GM20000 (cell line): ENCODE measurements at places on chromosomes 4 and X.
A peak's percentile ranks its signal among the peaks of the same experiment; 100 is the strongest.

DNA sequence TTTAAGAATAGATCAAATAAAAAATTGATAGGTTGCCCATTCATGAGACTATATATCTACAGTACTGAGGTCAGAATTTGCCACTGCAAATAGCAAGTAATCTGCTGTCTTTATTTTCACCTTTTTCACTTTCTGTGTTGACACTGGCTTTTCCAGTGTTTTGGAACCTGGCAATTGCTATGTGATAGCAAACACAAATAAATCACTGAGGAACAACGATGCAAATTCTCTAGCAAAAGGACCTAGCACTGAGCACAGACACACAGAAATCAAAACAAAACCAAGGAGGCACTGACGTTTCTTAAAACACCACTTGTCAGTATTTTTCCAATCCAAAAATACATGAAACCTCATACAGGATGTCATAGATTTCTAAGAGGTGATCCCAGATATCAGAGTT lies 210.7 kb downstream of the DHX15 start:
- no peak for DNase-seq

DNA sequence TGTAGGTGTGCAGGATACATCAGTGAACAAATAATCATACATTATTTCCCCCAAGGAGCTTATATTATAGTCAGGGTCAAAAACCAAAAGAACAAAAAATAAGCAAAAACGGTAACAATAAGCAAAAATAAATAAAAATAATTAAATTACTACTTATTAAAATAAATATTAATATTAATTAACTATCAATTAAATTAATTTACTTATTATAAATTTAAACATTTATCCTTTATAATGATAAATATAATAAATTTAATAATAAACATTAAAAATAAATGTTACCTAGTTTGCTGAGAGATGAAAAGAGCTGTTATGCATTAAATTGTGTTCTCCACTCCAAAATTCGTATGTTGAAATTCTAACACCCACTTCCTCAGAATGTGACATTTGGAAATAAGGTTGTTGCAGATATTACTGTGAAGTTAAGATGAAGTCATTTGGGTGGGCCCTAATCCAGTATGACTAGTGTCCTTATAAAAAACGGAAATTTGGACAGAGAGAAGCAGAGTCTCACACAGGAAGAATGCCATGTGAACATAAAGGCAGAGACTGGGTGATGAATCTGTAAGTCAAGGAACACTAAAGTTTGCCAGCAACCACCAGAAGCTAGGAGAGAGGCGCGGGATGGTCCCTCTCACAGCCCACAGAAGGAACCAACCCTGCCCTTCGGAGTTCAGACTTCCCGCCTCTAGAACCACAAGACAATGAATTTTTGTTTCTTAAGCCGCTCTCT lies 67.2 kb upstream of the IBSP start:
- DNase-seq = no peak

GRCh38 chr4:150234246-150234645 lies 156.0 kb downstream of the DCLK2 start:
- DNase-seq = no peak

DNA sequence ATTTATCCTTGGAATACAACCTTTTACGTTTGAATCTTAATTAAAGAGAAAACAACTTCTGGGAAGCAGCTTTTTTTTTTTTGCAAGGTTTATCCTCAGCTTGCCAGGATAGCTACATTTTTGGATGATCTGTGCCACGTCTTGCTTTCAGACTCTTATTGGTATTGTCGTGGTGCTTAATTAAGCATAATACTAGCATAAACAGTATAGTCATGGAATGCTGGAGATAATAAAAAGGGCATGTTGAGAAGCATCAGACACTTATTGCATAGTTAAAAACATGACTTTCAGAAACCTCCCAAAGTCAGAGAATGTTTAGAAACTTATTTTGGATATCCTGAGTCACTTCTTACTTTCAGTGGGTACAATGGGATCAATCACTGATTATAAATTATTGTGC lies 77.0 kb downstream of the PALLD start:
- no peak for DNase-seq

DNA sequence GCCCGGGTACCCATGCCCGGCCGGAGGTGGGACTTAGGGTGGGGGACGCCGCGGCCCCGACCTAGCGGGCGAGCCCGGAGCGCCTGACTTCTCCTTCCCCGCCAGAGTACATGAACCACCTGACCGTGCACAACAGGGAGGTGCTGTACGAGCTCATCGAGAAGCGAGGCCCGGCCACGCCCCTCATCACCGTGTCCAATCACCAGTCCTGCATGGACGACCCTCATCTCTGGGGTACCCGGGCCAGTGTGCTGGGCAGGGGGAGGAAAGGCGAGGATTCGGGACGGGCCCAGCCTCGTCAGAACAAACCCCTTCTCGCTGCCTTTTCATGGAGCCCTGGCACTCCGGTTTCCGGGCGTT lies 622 bp downstream of the TAFAZZIN start:
- DNase-seq = peak; percentile 75

DNA sequence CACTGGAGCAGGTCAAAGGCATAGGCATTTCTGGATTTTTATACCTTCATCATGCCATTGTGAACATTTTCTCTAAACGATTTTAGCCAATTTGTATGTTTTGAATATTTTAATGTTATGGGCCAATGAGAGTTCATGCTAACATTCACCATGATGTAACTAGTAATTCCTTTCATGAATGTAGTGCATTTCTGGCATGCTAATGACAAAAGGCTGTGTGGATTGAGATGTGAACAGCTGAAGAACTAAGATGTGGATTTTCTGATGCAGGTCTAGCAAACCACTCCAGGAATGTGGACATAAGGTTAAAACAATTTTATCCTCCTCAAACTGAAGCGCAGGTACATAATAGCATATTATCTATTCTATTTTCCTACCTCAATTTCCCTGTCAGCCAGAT lies 269.4 kb downstream of the NLGN4X start:
- DNase-seq = no peak

GRCh38 chr4:26788341-26788733 lies 72.3 kb upstream of the STIM2 start:
- no peak for DNase-seq

GRCh38 chr4:74539044-74539790 lies 94.3 kb downstream of the AREG start:
- DNase-seq = no peak

DNA sequence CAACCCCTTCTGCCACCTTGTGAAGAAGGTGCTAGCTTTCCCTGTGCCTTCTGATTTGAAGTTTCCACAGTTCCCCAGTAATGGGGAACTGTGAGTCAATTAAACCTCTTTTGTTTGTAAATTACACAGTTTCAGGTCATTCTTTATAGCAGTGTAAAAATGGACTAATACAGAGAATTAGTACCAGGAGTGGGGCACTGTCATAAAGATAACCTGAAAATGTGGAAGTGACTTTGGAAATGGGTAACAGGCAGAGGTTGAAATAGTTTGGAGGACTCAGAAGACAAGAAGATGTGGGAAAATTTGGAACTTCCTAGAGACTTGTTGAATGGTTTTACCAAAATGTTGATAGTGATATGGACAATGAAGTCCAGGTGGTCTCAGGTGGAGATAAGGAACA lies 131.0 kb upstream of the HAND2 start:
- DNase-seq = no peak

- no peak for DNase-seq
These were observed 17.6 kb downstream of the TBL1X start for GRCh38 chrX:9482408-9482807.

- DNase-seq = no peak
These were observed 64.3 kb downstream of the NHSL2 start for GRCh38 chrX:71974916-71975315.

GRCh38 chr4:108533876-108534275 lies 86.5 kb upstream of the RPL34 start:
- no peak for DNase-seq

DNA sequence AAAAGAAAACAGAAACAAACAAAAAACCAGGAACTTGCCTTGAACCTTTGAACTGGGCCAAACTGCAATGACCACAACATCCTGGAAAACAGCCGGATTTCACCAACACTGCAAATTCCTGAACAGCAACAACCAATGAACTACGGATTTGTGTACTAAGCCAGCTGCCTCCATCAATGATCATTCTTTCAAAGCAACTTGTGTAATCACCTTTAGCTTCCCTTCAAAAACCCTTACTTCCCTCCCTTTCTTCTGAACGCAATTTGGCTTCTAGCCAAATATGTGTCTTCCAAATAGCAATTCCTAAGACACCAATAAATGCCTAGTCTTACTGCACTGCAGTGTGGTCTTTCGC lies 98.5 kb upstream of the FAM47C start:
- DNase-seq = no peak

- DNase-seq = no peak
These were observed 432.8 kb downstream of the PDGFC start for GRCh38 chr4:156538651-156539257.

DNA sequence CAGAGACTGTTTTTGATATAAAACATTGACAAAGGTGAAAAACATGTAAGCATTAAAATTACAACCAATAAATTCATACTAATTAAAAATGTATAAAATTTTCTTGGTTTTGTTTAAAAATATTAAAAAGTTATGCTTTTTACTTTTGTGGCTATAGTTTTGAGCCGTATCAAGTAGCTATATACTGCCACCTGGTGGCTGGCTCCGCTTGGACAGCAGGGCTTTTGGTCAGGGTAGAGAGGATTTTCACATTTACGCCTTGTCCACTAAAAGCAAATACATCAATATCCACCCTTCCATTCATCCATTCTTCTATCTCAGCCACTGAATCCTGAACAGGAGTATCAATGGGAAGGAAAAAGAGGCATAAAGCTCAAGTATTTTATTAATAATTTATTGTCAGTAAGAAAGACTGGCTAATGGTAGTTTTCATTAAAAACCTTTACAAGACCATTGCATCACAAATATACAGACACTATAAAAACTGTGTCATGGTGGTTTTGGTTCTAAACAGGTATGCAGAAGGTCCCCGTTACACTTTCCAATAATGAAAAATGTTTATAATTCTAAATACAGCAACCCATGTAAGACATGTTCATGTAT lies 32.1 kb upstream of the MTNR1A start:
- peak; percentile 56 for DNase-seq

DNA sequence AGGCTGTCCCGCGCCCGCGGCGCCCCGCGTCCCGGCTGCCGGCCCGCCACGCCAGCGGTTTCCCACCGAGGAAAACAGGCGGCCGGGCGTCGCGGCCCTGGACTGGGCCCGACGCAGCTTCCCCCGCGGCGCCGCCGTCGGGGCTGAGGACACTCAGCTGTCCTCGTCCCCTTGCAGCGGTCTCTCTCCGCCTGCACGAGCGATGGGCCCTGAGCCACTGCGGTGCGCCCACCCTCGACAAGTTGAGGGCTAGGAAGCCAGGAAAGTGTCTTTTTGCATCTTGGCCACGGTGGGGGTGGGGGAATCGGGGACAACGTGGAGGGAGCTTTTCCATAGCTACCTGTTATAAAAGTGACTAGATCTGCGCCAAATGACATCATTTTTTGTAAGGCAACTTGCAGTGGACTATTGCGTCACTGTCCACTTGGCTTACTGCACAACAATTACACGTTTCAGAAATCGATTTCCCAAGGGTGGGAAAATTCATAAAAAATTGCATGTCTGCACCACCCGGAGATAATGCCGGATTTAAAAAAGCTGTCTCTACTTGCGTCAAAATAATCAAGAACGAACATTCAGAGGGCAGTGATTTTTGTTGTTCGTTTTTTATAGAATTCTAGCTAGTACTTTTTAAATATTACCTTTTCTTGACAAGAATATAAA lies 1.1 kb downstream of the KLHL15 start:
- no peak for DNase-seq

- DNase-seq = no peak
These were observed 371.7 kb downstream of the KLHL13 start for GRCh38 chrX:117744958-117745357.

- DNase-seq = no peak
These were observed 1069.5 kb downstream of the FAM133A start for GRCh38 chrX:94743478-94743877.

DNA sequence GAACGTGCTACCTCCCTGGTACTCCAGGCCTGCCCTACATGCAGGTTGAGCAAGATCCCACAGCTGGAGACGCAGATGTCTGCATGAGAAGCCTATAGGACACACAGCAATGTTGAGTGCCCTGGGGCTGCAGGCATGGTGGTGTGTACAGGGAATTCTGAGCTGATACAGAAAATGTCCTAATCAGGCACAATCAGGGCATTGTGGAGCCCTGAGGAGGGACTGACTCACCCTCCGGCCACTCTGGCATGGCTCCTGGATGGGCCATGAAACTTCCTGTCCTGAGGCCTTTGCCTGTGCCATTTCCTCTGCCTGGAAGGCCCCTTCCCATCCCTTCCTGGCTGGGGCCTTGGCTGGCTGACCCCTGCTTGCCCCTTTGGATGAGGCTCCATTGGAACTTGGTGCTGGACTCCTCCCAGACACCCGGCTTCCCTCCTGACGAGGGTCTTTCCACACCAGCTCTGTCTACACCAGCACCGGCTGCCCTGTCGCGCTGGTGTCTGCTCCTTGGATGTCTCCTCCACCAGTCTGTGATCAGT lies 16.7 kb upstream of the AFAP1 start:
- no peak for DNase-seq

DNA sequence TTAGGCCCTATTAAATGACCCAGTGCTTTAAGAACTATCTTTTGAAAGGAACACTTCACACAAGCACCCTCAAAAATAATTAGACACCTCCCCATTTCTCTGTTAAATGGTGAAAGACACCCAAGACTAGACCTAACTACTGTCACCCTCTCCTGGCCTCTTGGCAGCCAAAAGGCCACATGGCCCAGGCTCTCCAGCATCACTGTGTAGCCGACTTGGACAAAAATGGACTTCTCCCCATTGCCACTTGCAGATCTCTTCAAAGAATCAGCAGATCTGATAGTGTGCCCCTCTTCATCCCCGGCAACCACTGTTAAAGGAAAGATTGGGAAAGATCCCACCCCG lies 2.0 kb downstream of the MID1IP1 start:
- DNase-seq = peak; percentile 10

DNA sequence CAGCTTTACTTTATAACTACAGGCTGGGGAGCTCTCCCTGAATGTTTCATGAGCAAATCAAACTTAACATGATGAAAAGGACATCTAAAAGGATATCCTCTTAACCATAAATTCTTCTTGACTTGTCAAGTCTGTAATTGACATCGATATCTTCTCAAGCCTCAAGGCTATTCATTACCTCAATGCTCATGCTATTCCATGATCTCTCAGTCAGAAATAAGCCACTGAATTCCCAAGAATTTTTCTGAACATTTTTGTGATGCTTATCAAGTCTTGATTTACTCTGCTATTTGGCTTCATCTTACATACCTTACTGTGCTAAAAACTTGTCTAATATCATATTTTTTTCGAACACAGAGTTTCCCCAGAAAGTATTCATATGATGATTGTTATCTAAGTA lies 433.4 kb downstream of the PDGFC start:
- no peak for DNase-seq

GRCh38 chr4:96525898-96526297 lies 686.0 kb downstream of the PDHA2 start:
- DNase-seq = no peak

GRCh38 chrX:73851014-73852009 lies 288.3 kb downstream of the CHIC1 start:
- DNase-seq = no peak

- no peak for DNase-seq
These were observed 113.3 kb upstream of the IL13RA1 start for GRCh38 chrX:118614150-118614549.
